ENCODE measurements at places on chromosomes 11 and 22. TPM values are rescaled to one million over a fixed set of nuclear protein-coding genes. Genes with fewer than 3 reads are reported as not detected.
A peak's percentile ranks its signal among the peaks of the same experiment; 100 is the strongest.

GRCh38 chr11:67213178-67213621 lies 53.1 kb upstream of the GRK2 start:
- no peak for DNase-seq

SCN2B gene
- not detected for total RNA-seq

USP2 gene
- 1.4 TPM for total RNA-seq

DNA sequence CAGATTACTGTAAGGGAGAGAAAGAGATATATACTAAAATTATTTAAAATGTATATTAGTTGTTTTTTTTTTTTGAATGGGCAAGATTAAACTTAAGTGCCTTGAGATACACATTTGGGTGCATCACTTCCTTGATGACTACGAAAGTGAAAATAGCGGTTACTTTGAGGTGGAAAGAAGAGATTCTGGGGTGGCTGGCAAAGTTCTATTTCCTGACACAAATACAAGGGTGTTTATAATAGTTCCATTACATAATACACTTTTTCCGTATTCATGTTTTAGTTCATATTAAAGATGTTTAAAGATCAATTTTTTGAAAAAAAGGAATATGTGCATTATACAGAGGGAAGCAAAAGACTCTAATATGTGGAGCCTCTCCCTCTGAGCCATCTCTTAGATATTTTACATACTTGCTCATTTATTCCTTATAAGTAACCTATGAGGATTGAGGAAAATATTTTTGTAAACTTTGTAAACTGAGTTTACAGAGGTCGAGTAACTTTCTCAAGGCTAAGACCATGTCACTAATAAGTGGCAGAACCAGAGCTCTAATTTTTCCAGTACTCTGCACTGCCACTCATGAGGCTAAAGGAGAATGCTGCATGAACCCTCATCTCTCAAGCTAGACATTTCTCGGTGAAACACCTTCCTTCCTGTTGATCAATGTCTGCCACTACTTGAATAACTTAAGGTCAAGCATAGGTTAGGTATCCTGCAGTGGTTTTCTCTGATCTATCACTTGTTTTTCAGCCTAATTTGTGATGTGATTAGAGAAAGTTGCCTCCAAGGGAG lies 58.6 kb downstream of the DDIAS start:
- DNase-seq = peak; percentile 33

DNA sequence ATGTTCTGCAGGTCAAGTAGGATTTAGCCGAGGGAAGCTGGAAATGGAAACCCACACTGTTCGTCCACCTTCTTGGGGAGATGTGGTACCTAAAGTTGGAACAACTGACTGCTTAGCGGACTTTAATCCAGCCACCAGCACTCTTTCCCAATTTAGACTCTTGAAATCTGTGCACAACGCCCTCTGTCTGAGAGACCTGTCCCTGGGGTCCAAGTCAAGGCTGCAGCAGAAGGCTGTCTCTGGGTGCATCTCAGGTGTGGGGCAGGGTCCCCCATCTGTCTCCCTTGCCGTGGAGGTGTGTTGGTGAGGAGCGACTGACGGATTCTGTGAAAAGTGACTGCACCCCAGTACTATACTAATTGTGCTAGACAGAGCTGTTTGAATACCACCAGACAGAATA lies 168.2 kb upstream of the CADM1 start:
- DNase-seq = no peak

DNA sequence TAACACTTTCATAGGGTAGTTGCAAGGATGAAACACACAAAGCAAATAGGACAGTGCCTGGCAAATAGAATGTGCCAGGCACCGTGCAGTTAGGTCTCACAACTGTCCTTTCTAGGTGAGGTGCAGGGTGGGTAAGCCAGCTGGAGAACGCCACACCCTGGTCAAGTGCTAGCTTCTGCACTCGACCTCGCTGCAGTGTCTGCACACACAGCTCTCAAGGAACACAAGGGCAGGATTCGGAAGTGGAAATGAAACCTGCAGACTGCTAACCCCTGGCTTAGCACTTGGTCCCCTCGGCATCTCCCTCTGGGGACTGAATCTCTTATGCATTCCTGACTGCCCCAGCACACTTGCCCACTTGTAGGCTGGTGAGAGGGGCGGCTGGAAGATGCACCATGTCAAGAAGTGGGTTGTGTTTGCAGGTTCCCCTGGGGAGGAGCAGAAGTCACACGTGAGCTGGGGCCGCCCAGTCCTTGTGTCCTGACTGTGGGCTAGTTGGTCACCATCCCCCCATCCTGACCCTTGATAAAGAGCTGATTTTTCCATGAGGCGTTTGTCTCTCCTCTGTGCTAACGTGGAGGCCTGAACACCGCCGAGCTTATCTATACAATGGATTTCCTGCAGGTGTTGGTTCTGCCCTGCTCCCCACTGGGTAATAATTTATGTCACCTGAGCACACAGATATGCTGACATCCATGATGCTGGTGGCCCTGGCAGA lies 89.0 kb downstream of the MICAL2 start:
- DNase-seq = peak; percentile 49

- no peak for DNase-seq
These were observed 4.1 kb downstream of the LRRC32 start for GRCh38 chr11:76666408-76666807.

GRCh38 chr11:73538381-73538872 lies 59.5 kb downstream of the FAM168A start:
- DNase-seq = peak; percentile 32

- no peak for DNase-seq
These were observed 3.3 kb downstream of the SERPINH1 start for GRCh38 chr11:75565221-75565814.

DGAT2 gene
- total RNA-seq = 2.5 TPM

NXPE4 gene
- total RNA-seq = not detected

GRCh38 chr11:69301455-69302401 lies 7.8 kb downstream of the MYEOV start:
- peak; percentile 64 for DNase-seq

GRCh38 chr11:45322111-45322705 lies 36.1 kb upstream of the SYT13 start:
- DNase-seq = no peak

DNA sequence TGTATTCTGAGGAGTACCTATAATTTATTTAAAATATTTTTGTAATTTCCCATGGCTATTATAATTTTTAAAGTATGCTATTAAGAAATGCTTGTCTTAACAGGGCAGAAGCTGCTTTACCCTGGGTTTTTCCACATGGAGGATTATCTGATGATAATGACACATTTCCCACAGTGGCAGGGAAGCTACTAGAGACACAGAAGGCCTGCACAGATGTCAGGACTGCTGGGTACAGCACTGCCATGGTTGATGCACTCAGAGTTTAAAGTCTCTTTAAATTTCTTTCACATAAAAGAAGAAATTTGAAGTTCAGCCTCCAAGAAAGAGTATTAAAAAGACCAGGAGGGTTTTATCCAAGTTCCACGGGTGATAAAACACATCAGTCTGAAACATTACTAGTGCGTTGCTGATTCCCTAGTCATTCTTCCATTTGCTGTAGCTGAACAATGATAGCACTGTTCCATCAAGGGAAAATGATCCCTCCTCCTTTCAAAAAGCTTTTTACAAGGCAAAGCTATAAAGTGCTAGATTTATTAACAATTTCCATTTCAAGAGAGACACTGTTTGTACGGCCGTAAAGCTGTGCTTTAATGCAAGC lies 363.0 kb downstream of the CNTN5 start:
- no peak for DNase-seq

DNA sequence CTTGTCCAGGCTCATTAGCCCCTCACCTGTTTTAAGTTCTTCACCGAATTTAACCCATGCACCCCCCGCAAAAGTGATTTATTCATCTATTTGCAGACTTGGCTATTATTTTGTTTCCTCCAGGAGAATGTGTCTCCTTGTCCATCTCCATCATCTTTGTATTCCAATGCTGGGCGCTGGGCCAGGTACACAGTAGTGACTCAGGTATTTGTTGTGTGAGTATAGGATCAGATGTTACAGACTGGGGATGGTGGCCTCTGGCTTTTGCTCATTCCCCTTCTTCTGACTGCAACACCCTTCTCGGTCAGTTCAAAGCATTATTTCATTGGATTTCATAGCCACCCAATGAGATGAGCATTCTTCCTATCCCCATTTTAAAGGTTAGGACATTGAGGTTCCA lies 408.2 kb downstream of the MN1 start:
- DNase-seq = no peak

- no peak for DNase-seq
These were observed 68.5 kb downstream of the ADM start for GRCh38 chr11:10373340-10373739.

DNA sequence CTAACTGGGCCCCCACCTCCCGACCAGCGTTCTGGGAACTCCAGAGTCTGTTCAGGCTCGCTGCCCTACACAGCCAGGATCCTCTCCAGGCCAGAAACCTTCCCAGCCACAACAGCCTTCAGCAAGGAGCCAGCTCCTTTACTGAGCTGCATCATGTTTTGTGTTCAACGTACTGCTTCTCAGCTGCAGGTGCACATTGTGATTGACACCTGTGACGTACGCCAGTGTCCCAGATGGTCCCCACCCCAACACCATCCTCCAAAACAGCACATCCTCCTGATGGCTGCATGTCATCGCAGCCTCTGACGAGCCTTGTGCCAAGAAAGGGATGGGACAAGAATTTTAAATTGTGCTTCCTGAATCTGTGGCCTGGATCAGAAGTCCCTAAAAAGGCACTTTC lies 117.5 kb downstream of the SPATA19 start:
- no peak for DNase-seq

DTX4 gene
- 0.05 TPM for total RNA-seq

GRCh38 chr22:29215012-29215860 lies 9.5 kb downstream of the EMID1 start:
- DNase-seq = no peak

TMEM151A gene
- not detected for total RNA-seq

PRR33 gene
- 0.07 TPM for total RNA-seq

DNA sequence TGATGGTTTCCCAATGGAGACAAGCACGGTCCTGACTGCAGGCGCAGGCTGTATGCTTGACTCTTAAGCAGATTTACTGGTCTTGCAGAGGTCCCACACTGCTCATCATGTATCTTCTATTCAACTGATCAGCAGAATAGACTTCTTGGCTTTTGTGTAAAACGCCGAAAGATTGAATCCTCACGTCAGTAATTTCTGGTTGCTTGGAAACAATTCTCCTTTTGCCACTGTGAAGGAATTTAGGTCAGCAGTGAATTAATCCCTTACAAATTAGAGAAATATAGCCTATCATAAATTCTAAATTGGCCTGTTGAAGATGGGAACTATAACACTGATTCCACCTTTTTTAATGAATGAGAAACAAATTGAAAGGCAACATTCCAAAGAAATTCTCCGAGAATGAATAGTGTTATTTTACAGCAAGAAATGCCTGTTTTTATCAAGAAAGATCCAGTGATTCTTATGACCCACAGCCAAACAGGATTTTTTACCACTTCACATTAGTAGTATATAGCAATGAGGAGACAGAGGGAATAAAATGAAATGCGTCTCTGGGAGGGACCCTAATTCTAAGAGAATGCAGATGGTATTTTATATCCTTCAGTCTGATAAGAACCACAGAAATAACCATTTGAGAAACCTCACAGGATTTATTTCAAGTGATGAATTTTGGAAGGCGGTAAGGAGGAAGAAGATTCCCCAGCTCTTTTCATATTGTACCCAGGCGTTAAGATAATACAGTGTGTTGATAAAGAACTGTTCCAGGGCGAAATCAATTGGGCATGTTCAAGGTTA lies 362.5 kb downstream of the RAB38 start:
- no peak for DNase-seq

CHRM1 gene
- not detected for total RNA-seq

GRCh38 chr22:44289414-44290171 lies 23.2 kb downstream of the SHISAL1 start:
- DNase-seq = no peak

DNA sequence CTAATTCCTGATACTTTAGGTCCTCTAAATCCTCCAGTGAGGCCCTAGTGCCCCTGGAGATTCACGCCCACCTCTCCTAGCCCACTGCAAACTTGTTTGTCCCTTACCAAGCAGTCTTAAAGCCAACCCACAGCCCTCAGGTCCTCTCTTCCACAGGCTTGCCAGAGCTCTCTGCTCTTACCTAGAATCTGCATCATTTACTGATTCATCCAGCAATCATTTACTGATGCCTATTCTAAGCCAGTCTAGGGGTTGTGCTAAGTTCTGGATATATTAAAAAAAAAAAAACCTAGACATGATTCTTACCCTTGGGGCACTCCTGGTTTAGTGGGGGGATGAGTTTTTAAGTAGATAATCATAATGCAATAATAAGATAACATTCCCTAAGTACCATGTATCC lies 43.0 kb upstream of the PLET1 start:
- no peak for DNase-seq

- DNase-seq = peak; percentile 97
These were observed 45.7 kb upstream of the DEFB108B start for GRCh38 chr11:71787098-71787823.

GRCh38 chr22:19336133-19337075 lies 44.9 kb upstream of the CLTCL1 start:
- DNase-seq = no peak

DNA sequence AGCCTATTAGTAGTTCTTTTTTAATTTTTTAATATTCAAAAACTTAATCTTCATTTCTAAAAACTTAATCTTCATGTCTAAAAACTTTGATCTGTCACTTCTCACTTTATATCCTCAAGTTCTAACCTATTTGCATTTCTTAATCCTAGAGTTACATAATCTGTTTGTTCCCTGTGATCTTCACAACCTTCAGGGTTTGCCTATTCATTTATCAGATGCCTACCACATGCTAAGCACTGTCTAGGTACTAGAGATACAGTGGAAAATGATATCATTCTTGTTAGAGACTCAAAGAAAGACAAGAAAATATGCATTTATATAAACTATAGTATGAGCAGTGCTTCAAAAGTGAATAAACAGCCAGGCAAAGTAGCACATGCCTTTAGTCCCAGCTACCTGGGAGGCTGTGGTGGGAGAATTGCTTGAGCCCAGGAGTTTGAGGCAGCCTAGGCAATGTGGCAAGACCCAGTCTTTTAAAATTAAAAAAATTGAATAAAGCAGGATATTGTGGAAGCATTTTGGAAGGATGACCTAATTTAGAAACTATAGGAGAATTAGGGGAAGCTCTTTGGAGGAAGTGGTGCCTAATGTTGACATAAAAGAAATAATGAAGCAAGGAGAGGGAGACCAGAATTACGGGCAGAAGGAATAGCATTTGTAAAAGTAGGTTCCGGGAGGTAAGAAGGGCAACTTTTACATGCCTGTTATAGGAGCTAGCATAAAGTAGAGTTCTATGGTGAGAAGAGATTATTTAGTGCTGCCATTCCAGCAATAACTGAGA lies 54.4 kb upstream of the GRK2 start:
- DNase-seq = no peak

Measured in activated CD4-positive, alpha-beta memory T cell treated with anti-CD3 and anti-CD28 coated beads for 36 hours (primary cell).